DND-41 (cell line): ENCODE measurements at places on chromosomes 13 and 19.
A peak's percentile ranks its signal among the peaks of the same experiment; 100 is the strongest.

GRCh38 chr19:6590258-6590826 lies 608 bp downstream of the CD70 start:
- DNase-seq: peak; percentile 24

DNA sequence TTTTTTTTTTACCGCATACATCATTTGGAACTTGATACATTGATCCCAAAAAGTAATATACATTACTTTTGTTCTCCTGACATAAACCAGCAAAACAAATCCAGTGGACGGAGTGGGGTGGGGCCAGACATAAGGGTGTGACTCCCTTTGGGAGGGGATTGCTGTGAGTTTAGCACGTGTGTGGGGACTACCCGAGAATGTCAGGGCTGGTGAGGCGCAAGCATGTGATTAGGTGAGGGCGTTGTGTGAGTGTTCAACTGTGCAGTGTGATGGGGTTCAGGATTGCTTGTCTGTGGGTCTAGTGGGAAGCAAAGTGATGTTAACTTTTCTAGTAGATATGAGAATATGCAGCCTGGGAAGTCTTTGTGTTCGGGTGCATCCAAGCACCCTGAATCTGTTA lies 468.0 kb downstream of the TSHZ3 start:
- DNase-seq: no peak

- no peak for DNase-seq
Measured at GRCh38 chr13:78596736-78597601, 6.4 kb downstream of the POU4F1 start.

DNA sequence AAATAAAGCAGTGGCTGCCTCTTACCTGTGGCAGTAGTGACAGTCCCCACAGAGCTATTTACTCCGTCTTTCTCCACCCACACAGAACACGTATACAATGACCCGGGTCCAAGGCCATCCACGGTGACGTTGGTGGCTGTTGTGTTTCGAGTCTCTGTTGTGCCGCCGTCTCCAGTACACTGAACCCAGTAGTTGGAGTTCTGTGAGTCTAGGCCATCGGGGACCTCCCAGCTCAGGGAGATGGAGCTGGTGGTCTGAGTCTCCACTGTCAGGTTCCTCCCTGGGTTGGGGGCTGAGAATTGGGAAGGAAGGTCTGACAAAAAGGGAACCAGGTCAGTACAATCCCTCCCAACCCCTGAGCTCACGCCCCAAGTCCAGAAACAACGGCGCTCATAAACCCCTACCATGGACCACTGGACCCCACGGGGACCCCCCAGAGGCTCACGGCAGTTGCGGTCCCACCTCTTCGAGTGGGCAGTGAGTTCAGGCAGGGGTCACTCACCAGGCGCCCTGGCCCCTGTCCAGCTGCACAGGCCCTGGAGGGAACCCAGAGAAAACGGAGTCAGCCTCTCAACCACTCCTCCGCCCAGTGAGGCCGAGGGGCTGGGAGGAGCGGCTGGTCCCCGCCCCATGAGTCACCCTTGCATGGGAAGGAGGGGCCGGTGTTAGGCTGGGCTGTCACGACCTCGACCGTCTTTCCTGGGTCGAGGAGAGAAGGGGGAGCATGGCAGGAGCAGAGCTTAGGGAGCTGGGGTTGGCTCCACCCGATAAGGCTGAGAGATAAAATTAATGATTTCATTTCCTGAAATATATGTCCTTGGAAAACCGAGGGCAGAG lies 2.4 kb downstream of the PTPRH start:
- peak; percentile 33 for DNase-seq

DNA sequence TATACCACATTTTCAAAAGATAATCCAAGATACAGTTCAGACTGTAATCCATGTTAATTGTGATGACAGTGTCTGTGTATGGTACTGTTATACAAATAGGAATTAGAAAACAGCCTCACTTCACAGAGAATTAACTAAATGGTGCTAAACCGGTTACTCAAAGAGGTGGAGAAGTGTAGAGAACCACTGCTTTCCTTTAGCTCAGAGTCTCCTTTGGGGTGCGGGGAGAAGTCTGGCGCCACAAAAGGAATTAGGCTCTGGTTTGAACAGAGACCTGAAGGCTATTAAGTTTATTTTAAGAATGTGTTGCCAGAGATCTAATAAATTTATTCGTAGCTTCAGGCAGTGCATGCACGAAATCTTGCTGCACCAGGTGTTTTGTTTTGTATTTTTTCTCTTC lies 65.8 kb downstream of the FREM2 start:
- no peak for DNase-seq
